ENCODE measurements at places on chromosomes 7 and 10.

DNA sequence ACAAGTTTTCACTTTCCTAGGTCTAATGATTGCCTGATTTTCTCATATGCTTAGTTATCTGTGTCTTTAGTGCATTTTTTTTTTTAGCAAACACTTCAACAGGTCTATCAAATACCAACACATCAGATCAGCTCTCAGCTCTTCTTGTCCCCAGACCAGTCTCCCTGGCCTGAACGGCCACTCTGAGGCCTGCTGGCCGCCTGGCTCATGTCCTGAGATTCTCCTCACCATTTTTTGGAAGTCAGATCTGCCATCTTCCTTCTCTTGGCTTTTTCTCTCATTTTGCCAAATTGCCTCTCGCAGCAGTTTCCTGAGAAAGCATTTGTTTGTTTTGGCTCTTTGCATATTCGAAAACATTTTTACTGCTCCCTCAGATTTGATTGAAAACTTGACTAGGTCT lies 29.3 kb downstream of the PPP2R2D start:
- DNase-seq = no peak

- DNase-seq = no peak
These were observed 9.6 kb downstream of the NANOS1 start for GRCh38 chr10:119039161-119039560.

DNA sequence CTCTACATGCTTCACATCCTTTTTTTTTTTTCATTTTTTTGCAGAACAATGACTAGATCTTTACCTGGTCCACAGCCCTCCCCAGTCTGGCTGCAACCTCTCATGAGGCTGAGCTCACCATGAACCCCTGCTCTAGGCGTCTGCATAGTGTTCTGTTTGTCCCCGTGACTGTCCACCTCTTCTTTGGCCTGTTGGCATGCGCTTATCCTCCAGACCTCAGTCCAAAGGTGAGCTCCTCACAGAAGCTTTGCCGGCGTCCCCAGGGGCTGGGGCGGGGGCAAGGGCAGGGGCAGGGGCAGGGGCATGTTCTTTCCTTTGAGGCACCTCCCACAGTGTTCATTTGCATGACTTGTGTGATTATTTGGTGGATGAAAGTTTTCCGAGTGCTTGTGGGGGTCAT lies 218.4 kb upstream of the ZNF32 start:
- DNase-seq = no peak

- no peak for DNase-seq
These were observed 666 bp downstream of the HNRNPF start for GRCh38 chr10:43408331-43408709.

GRCh38 chr10:123142701-123143161 lies 5.2 kb upstream of the HMX2 start:
- DNase-seq = no peak
